Activated T-cell treated with anti-CD3 and anti-CD28 coated beads, Interleukin-2, amount 50 U/mL, for 24 hours (primary cell): ENCODE measurements at places on chromosomes 11 and 22.

- peak; percentile 90 for DNase-seq
- H3K4me1 ChIP-seq = peaks cover 47% of the 10 kb centered on the region
- H3K27me3 ChIP-seq = no peaks in the 10 kb centered on the region
- peak within 1 kb of the TSS; percentile 95 for H3K27ac ChIP-seq
- H3K4me3 ChIP-seq = peak within 1 kb of the TSS; percentile 66
Measured at GRCh38 chr11:64971421-64972233, at the start of gene MAJIN. MAJIN (minus strand) TSS chr11:64972108; CDS start chr11:64959405, 12,703 bp downstream.

DNA sequence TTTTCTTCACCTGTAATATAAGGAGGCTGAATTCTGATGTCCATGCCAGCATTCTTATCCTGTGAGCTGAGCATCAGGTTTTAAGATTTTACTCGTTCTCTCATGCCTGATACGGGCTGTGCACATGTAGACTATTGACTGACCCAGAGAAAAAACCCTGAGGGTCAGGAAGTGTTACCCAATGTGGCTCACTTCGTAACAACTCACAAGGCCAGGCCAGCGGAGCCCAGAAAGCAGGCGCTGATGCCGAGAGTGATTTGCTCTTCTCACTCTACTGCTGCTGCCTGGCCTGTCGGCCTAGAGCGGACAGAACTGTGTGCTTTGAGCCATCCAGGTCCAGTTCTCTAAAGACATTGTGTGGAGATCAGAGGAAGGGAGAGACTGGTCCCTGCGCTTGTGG lies 10.8 kb downstream of the THYN1 start:
- no peaks in the 10 kb centered on the region for H3K4me1 ChIP-seq
- H3K27me3 ChIP-seq = no peaks in the 10 kb centered on the region
- no peak overlapping the region for H3K4me3 ChIP-seq
- peaks cover 84% of the 10 kb centered on the region for H3K36me3 ChIP-seq
- no peak for DNase-seq

GRCh38 chr11:61967924-61968757 lies 707 bp upstream of the FTH1 start:
- peaks cover 44% of the 10 kb centered on the region for H3K36me3 ChIP-seq
- peak overlapping the region; percentile 91 for H3K27ac ChIP-seq
- peak overlapping the region; percentile 92 for H3K4me3 ChIP-seq
- no peaks in the 10 kb centered on the region for H3K27me3 ChIP-seq
- peaks cover 75% of the 10 kb centered on the region for H3K4me1 ChIP-seq

DNA sequence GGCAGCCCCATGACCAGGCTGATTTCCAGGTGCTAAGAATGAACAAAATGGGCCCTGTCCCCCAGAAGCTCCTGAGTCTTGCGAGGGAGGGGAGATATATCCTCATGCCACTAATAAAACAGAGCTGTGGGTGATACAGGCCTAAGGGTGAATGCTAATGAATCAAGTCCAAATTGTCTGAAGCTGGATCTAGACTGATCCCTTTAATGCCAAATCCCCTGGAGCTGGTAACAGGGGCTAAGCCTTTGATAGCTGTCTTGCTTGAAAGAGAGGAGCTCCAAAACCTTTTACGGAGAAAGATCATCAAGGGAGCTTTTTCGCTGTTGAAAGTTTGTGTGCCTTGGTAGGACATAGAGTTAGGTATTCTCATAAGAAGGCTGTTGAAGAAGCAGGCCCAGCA lies 79.7 kb downstream of the PPFIBP2 start:
- H3K4me3 ChIP-seq = no peak overlapping the region
- DNase-seq = no peak
- H3K27me3 ChIP-seq = no peaks in the 10 kb centered on the region

DNA sequence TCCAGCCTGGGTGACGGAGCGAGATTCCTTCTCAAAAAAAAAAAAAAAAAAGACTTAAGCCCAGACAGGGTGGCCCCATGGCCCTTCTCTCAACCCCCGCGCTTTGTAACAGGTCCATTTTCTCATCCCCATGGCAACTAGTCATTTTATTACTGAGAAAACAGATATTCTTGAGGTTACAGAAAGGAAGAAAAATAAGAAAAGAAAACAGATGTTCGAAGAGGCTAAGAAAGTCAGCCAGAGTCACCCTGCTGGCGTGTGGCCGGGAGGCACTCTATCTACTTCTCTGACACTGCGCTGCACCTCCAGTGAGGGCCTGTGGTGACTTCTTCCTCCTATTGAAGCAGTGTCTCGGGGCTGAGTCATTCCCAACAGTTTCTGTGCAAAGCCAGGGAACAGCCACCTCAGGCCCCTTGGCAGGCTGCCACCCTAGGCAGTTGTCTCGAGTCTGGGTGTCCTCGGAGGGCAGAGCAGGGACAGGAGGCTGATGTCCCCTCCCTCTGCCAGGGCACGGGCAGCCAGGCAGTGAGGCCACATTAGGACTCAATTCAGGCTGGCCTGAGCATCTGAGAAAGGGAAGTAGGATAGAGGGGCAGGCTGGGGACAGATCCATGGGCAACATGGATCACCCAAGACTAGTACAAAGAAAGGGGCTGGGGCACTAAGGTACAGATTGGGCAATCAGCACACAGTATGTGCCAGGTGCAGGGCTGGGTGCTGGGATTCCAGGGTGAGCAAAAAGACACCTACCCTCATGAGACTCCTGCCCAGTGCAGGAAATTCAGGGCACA lies 16.4 kb upstream of the SYVN1 start:
- no peak overlapping the region for H3K4me3 ChIP-seq
- peak overlapping the region; percentile 47 for H3K27ac ChIP-seq
- no peaks in the 10 kb centered on the region for H3K36me3 ChIP-seq
- H3K27me3 ChIP-seq = peaks cover 11% of the 10 kb centered on the region
- no peak for DNase-seq

- H3K27me3 ChIP-seq = no peaks in the 10 kb centered on the region
- H3K4me3 ChIP-seq = no peak overlapping the region
- no peak for DNase-seq
- peaks cover 14% of the 10 kb centered on the region for H3K4me1 ChIP-seq
Measured at GRCh38 chr11:66877588-66878385, 20.9 kb downstream of the LRFN4 start.

DNA sequence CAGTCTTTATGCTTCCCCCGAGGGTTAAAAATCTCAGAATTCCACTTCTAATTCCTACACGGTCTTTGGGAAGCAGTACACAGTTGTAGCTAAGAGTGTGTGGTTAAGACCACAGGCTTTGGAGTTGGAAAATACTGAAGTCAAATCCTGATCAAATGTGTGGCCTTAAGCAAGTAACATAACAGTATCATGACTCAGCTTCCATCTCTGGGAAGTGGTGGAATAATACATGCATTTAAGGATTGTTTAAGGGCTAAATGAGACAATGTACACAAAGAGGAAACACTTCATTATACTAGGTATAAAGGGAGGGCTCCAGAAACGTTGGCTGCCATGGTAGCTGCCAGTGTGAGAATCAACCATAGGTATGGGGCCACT lies 71.5 kb downstream of the FAT3 start:
- no peaks in the 10 kb centered on the region for H3K27me3 ChIP-seq
- H3K4me3 ChIP-seq = no peak overlapping the region
- H3K27ac ChIP-seq = no peak overlapping the region
- no peaks in the 10 kb centered on the region for H3K4me1 ChIP-seq
- no peak for DNase-seq
- no peaks in the 10 kb centered on the region for H3K36me3 ChIP-seq
